ENCODE measurements at places on chromosomes 2 and 18. TPM values are rescaled to one million over a fixed set of nuclear protein-coding genes. Genes with fewer than 3 reads are reported as not detected.

The LRRC30 gene
- not detected for polyA plus RNA-seq

The TYMS gene
- 92.2 TPM for polyA plus RNA-seq

The RAB12 gene
- 19.2 TPM for polyA plus RNA-seq

The CELF4 gene
- not detected for polyA plus RNA-seq

The EVX2 gene
- polyA plus RNA-seq = not detected

The PPIG gene
- 16.7 TPM for polyA plus RNA-seq
